ENCODE measurements at places on chromosomes 12 and 14.
A peak's percentile ranks its signal among the peaks of the same experiment; 100 is the strongest.

- peak; percentile 58 for DNase-seq
Measured at GRCh38 chr12:59164991-59165718, 244.9 kb upstream of the LRIG3 start.

GRCh38 chr14:34721129-34721528, 6.7 kb upstream of the CFL2 start:
- no peak for DNase-seq

DNA sequence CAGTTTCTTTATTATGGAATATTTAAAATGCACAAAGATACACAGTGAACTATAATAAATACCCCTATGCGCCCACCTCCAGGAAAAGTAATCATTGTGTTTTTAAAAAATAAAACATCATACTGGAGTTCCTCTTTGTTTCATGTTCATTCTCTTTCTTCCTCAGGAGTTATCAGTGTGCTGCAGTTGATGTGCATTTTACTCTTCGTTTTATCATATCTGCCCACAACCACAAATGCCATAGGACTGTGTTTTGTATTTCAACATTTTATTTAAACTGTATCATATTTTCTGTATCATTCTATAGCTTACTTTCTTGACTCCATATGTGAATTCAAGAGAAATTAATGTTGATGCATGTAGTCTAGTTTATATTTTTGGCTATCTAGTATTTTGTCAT, 53.9 kb downstream of the TSHR start:
- DNase-seq = no peak

- peak; percentile 43 for DNase-seq
Measured at GRCh38 chr14:38047195-38047902, 160.4 kb upstream of the SSTR1 start.

DNA sequence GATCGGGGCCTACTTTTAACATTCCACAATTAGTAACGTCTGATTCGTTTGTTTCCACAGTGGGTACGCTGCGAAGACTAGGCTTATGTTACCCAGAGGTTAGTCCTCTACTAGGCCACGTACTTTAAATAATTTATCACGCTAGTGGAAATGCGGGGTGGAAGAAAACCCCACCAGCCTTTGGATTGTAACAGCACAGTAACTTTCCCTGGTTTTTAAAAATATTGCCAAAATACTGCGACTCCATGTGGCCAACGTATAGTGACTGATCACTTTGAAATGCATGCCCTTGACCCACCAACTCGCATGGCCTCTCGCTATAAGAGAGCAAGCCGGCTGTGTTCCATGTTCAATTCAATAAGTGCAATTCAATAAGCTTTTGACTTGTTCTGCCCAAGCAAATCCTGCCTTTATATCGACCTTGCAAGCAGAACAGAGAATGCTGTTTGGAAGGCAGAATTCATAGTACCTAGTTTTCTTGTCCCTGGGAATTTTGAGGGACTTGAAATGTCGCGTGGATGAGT, 882 bp upstream of the GTF2A1 start:
- peak; percentile 2 for DNase-seq

DNA sequence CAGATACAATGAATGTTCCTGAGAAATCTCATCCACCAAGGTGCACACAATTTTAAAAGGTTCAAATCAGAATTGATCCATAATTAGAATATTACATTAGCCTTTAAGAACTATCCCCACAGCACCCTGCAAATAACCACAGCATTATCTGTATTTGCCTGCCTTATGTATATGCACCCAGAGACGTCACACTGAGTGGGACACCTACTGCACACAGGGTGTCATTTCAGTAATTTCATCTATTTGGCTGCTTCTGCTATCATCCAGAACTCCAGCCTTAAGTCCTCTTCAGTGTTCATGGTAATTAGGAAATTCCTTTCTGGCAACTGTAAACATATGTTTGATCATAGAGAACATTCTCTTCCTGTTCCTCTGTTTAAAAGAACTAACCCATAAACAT, 298.4 kb downstream of the SYT1 start:
- DNase-seq = no peak

- peak; percentile 97 for DNase-seq
Measured at GRCh38 chr14:76348898-76349297, 27.0 kb upstream of the ESRRB start.

DNA sequence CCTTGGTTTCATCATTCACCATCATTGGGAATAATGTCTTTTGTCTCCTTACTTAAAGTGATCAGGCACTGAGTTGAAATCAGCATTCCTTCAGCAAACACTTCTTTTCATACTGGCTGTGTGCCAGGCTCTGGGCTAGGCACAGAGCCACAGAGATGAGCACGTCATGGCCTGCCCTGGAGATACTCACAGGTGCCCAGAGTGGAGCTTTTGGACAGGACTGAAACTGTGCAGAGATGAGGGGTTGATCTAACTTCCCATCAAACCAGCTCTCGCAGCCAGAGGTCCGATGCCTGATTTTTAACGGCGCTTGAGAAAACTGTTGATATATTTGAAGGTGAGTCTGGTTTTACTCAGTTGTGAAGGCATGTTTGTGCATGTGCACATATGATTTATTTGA, 43.1 kb downstream of the CACNA1C start:
- DNase-seq = no peak

DNA sequence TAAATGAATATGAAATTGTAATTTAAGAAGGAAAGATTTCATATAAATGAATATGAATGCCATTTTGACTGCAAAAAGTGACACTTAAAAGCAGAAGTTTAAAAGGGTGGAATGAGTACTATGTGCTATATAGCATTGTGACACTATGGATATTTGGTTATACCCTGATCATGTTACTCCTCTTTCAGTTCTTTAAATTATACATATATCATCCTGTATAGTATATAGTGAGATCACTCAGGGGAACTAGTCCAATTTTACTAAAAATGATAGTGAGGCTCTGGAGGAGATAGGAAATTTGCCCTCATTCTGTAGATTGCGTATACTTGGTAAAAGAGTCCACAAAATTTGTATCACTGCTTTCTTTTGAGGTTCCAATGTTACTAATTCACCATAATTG, 155.7 kb upstream of the BTG1 start:
- DNase-seq = no peak

DNA sequence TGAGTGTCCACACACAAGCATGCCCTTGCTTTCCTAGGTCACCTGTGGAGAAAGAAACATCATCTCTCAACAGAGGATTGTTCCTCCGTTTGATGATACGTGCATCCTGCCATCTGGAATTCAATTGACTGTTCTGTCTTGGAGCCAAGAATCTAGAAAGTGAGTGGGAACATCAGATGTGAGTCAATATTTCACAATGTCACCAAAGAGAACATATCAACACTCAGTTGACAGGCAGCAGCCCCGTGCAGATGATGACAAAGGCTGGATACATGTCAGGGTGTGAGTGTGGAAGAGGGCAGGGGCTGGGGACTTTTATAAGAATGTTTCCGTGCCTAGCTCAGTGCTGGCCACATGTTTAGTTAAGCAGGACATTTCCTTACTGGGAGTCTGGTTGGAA, 76.1 kb downstream of the TBC1D30 start:
- peak; percentile 52 for DNase-seq

GRCh38 chr14:86311151-86311550, 781.2 kb downstream of the FLRT2 start:
- DNase-seq = no peak

GRCh38 chr12:108730365-108731104, 783 bp downstream of the CORO1C start:
- DNase-seq = peak; percentile 87

DNA sequence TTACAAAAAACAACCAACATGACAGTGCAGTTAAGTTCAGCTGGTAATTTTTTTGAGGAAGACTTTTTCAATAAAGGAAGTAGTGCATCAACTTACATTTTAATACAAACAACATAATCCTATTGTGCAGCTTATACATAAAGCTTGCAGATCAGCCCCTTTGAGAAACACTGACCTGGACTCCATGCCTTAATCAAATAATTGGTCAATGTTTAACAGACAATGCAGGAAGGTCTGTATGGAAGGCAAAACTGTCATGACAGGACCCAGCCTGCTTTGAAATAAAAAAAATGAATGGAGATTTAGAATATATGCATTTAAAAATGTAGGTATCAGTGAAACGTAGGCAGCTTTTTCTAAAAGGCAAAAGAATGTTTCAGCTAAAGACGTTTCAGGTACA, 321.7 kb upstream of the RPL10L start:
- no peak for DNase-seq

DNA sequence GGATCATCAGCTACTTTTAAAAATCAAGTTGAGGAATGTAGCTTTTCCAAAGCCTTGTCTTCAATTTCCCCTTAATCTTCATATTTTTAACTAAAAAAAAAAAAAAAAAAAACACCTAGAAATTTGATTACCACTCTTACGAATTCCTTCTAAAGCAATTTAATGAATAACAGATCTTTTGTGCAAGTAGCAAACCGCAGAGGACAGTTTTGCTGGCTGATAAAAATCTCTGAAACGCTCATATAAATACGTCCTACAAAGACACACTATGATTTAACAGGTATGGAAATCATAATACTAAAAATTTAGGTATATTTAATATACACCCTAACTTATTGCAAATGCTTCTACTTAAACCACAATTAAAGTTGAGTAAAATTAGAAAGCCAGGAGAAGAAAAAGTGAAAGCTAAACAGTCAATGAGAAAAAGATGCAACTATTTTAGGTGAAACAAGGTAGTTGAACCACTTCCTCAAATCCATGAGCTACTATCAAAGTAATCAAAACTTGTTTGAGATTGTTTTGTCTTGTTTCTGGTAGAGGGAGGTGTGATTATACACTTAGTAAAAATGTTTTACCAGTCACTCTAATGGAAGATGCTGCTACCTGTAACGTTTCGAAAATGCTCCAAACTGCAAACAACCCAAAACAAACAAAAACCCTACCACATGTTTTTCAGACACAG, 2.2 kb downstream of the PAWR start:
- DNase-seq = peak; percentile 49

- DNase-seq = no peak
Measured at GRCh38 chr12:29146196-29146595, 2.9 kb upstream of the FAR2 start.

GRCh38 chr12:72472350-72472749, 200.2 kb downstream of the TRHDE start:
- peak; percentile 4 for DNase-seq

- DNase-seq = no peak
Measured at GRCh38 chr12:94699801-94700200, 49.4 kb upstream of the TMCC3 start.

DNA sequence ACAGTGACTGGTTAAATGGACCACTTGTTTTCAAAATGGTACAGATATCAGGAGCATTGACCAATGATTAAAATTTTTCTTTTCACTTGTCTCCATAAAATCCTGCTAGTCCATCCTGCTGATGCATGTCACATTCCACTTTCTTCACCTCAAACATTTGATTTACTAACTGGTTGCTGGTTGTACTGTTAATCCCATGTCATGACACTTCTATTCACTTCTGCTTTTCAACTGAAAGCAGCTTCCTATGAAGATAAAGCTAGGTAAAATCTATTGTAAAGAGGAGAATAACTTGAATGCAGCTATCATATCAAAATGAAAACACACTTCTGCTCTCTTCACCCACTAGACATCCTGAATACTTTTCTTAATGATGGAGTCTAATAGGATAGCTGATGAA, 149.6 kb upstream of the OTX2 start:
- no peak for DNase-seq

DNA sequence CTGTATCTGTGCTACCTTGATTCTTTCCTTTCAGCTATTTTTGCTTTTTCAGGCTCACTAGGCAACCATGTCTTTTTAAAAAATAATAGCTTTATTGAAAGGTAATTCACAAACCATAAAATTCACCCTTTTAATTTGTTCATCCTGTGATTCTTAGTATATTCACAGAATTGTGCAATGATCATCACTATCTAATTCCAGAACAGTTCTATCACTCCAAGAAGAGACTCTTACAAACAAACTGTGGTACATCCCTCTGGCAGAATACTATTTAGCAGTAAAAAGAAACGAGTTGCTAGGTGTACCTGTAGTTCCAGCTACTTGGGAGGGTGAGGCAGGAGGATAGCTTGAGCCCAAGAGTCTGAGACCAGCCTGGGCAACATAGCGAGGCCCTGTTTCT, 14.8 kb downstream of the CREBL2 start:
- DNase-seq = no peak

- DNase-seq = no peak
Measured at GRCh38 chr14:87251011-87251410, 742.0 kb downstream of the GALC start.

DNA sequence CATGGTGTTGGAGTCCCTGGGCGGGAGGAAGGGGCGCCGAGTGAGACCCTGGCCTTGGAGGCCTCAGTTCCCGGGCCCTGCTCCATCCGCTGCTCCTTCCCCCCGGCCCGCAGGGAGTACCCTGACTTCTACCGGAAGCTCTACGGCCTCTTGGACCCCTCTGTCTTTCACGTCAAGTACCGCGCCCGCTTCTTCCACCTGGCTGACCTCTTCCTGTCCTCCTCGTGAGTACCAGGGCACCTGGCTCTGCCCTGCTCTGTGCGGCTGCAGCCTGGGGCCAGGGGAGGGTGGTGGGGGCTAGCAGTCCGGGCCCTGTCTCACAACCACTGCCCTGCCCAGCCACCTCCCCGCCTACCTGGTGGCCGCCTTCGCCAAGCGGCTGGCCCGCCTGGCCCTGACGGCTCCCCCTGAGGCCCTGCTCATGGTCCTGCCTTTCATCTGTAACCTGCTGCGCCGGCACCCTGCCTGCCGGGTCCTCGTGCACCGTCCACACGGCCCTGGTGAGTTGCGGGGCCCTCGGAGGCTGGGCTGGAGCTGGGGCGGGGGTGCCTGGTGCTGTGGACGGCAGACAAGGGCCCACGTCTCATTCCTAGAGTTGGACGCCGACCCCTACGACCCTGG, 7.0 kb downstream of the NOC4L start:
- DNase-seq = no peak

DNA sequence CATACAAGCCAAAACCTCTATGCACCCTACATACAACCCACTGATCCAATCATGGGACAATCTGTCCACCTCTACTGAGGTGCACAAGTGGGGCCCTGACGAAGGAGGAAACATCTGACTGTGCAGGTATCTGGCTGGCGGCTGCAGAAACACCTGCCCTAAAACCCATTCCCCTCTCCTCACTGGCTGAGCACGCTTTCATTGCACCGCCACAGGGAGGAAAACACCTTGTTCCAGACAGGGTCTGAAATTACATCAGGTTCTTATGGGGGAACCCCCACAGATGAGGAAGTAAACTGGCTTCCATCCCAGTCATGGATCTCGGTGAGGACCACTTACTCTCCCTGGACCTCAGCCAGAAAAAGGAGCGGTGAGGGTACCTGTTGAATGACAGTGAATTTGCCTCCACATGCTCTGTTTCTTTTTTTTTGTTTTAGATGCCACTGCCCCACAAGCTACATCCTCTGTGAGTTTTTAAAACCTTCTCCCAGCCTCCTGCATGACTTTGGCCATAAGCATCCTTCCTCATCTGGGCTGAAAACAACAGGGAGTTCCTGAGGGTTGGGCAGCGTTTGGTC, 23.8 kb upstream of the DGLUCY start:
- DNase-seq = no peak

GRCh38 chr12:55039395-55040354, 19.9 kb downstream of the NEUROD4 start:
- DNase-seq = no peak

All from M059J (cell line).